ENCODE measurements at places on chromosomes 6 and 20.

GRCh38 chr6:122749451-122750050 is 30.0 kb upstream of the FABP7 start:
- DNase-seq: peak; percentile 52

- DNase-seq: no peak
These were observed 62.1 kb downstream of the FOXO3 start for GRCh38 chr6:108622641-108623298.

DNA sequence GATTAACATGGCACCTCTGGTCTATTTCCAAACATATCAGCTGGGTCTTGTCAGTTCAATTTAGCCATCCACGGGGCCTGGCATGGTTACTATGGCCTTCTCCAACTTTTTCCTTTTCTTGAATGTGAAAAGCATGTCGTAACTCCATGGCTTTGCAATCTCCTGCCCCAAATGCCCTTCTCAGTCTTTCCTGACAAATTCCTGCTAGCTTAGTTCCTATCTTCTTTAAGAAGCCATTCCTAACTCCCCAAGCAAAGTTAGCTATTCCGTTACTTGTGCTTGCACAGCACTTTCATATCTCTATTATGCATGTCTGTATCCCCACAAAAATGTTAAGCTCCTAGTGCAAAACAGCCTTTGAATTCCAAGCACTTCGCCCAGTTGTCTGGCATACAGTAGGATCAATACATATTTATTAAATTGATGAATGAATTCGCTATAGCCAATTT is 105.6 kb downstream of the AIG1 start:
- no peak for DNase-seq

GRCh38 chr6:169930799-169931198 is 179.4 kb downstream of the ERMARD start:
- DNase-seq: peak; percentile 16

GRCh38 chr6:138349891-138350290 is 27.8 kb upstream of the SMIM28 start:
- DNase-seq: no peak

- DNase-seq: no peak
These were observed 565.1 kb upstream of the FLRT3 start for GRCh38 chr20:14902432-14903089.

- no peak for DNase-seq
These were observed 236.4 kb downstream of the NFATC2 start for GRCh38 chr20:51306081-51306480.

DNA sequence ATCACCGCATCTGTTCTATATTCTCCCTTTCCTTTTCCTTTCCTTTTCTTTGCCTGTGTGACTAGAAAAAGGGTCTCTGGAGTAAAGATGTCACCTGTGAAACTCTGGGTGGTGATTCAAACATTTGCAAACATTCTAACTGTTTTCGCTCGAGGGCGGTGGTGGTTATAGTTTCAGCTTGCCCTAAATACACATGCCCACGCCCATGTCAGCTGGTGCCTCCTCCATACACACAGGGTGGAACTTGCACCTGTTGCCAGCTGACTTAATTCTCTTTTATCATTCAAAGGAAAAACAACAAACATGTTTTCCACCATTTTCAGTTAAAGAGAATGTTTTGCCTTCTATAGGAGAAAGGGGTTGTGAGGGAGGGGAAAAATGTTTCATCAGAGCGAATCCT is 381.9 kb upstream of the ARID1B start:
- DNase-seq: peak; percentile 59

GRCh38 chr6:149934249-149935156 is 7.3 kb upstream of the ULBP2 start:
- peak; percentile 70 for DNase-seq

GRCh38 chr20:4546786-4547185 is 174.9 kb upstream of the PRND start:
- DNase-seq: no peak

DNA sequence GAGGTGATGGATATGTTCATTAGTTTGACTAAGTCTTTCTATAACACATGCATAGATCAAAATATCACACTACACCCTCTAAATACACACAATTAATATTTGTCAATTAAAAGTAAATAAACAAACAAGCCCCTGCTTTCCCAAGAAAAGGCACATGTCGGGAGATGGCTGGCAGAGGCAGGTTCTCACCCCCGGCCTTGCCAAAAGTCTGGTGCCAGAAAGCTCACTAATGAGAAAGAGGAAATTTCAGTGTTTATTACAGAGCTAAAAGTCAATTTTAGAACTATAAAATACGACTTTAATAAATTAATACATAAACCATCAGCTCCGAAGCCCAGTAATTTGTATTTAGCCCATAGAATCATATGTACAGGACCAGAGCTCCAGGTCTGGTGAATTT is 404.7 kb downstream of the PTPRT start:
- DNase-seq: no peak

DNA sequence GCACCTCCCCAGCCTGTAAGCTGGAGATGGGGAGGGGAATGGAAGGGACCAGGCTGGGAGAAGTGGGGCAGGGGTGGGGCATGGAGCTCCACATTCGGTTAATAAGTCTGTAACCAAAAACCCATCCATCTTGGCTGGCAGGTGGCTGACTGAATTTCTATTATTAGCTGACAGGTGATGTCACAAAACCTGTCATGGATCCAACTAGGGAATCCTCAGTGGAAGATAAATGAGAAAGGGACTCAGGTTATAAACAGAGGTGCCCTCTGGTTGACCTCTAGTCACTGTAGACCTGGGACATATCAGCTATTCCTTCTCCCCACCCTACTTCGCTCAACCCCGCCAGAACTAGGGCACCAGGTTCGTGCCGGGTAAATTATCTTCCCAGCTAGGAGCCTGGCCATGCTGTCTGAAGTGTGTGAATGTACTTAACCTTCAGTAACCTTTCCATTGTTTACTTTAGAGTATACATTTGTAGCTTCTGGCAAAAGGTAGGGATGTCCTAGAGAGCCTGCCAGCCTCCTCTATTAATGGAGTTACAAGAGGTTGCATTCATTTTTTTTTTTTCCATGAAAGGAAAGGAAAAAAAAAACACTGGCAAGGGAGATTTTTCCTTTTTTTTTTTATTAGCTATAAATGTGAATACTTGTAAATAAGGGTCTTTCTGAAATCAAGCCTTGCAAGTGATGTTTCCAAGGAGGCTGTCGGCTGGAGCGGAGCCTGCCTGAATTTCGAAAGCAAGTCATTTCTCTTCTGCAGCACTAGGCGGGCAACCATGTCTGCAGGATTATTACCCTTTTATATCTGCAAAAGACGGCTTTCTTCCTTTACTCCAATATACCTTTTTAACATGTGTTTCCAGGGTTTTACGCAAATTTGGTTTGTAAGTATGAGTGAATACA is 135.9 kb downstream of the TMEM242 start:
- DNase-seq: peak; percentile 99

DNA sequence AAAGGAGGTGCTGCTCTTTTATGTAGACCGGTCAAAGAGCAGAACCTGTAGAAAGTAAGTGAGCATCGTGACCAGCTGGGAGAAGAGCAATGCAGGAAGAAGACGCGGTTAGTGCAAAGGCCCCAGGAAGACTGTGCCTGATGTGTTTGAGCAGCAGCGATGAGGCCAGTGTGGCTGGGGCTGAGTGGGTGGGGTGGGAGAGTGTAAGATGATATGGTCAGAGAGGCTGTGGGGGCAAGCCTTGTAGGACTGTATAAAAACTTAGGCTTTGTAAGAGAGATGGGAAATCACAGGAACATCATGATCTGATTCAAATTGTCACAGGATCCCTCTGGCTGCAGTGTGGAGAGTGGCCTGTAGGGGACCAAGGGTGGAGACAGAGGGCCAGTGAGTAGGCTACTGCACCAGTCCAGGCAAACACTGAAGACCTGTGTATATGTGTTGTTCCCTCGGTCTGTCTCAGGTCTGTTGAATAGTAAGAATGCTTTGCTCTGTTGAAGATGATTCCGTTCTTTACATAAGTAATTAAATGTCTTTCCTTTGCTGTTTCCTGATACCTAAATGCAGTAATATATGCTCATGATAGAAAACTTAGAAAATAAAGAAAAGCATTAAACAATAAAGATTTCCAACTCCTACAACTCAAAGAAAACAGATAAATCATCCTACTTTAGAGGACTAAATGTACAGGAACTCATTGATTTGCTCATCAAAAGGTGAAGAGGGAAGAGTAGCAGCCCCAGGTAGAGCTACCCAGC is 23.6 kb upstream of the WFDC2 start:
- DNase-seq: peak; percentile 49

DNA sequence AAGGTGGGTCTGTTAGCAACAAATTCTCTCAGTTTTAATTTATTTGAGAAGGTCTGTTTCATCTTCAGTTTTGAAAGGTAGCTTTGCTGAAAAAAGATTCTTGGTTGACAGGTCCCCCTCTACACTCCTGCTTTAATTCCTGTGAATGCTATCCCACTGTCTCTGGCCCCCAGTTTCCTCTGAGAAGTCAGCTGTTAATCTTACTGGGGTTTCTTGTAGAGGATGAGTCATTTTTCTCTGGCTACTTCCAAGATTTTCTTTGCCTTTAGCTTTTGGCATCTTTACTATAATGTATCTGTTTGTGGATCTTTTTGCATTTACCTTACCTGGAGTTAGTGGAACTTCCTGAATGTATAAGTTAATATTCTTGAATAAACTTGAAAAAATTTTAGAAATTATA is 122.7 kb downstream of the MMS22L start:
- no peak for DNase-seq

DNA sequence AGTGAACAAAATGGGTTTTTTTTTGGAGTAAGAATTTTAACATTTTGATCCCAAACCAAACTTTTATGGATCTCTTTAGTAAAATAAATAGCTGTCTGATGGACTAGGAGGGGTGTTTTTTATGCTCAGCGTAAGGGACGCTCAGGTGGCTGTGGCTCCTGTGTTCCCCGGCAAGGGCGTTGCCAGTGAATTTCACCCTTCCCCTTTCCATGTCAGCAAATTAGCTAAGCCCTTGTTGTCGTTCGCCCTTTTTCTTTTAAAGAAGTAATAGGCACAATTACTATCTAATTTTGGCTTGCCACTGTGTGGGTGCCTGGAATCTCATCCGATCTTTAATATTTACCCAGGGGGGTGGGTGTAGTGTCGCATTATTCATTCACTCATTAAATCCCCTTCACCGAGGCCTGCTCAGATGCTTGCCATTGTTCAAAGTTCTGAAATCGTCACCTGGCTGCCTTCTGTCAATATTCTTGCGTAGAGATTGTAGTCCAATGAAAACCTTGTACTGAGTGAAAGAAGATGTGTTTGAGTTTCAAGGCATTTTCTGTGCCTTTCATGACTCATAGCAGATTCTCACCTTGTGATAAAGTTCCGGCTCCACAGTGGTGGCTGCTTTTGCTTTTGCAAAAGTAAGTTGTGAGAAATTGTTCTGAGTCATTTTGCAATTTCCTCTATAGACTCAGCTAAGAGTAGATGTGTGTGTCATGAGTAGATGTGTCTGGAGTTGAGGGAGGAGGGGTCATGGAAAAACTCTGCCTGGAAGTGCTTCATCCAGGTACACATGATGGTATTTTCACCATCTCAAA is 40.0 kb upstream of the CLDN20 start:
- DNase-seq: no peak

- DNase-seq: no peak
These were observed 32.7 kb downstream of the PTPRK start for GRCh38 chr6:128487746-128488145.

- no peak for DNase-seq
These were observed 17.5 kb downstream of the MRPS18A start for GRCh38 chr6:43669922-43670622.

- no peak for DNase-seq
These were observed 11.1 kb upstream of the CCN5 start for GRCh38 chr20:44703956-44704488.

DNA sequence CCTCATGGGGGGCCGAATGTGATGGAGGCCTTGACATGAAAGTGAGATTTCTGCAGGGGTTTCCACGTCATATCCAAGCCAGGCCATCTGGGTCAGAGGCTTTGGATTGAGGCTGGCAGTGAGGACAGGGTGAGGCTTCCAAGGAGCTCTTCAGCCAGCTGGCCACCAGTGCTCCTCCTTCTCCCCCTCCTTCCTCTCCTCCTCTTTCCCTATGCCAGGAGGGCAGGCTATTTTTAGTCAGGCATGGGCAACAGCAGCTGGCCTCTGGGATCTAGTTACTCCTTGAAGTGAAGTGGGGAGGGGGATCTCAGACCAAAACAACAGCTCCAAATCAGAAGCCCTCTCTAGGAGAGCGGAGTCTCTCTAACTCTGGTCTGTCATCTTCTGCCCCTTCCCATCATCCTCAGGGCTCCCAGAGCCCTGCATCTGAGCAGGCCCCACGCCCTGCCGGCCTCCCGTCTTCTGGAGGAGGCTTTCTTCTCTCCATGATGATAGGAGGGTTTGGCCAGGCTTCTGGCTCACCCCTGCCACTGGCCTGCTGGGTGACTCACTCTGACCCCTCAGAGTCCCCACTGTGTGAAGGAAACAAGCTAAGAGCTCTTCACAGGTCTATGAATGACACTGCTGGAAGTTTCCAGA is 612 bp downstream of the TNNC2 start:
- DNase-seq: peak; percentile 49

DNA sequence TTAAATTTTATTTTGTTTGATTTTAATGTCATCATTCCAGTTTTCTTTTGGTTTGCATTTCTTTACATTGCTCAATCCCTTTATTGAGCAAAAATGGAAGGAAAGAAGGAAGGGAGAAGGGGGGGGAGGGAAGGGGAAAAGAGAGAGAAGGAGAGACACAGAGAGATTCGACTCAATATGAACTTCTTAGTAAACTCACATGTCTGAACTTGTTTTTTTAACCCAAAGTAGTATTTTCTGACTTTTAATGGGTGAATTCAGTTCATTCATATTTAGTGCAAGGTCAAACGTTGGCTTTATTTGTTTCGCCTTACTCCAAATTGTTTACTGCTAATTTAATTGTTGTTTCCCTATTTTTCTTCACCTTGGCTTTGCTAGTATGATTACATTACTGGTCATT is 278.6 kb downstream of the COL12A1 start:
- DNase-seq: no peak

- DNase-seq: no peak
These were observed 437.1 kb downstream of the GRIK2 start for GRCh38 chr6:101830501-101831031.

GRCh38 chr6:112833581-112834131 is 486.5 kb downstream of the RFPL4B start:
- DNase-seq: no peak

DNA sequence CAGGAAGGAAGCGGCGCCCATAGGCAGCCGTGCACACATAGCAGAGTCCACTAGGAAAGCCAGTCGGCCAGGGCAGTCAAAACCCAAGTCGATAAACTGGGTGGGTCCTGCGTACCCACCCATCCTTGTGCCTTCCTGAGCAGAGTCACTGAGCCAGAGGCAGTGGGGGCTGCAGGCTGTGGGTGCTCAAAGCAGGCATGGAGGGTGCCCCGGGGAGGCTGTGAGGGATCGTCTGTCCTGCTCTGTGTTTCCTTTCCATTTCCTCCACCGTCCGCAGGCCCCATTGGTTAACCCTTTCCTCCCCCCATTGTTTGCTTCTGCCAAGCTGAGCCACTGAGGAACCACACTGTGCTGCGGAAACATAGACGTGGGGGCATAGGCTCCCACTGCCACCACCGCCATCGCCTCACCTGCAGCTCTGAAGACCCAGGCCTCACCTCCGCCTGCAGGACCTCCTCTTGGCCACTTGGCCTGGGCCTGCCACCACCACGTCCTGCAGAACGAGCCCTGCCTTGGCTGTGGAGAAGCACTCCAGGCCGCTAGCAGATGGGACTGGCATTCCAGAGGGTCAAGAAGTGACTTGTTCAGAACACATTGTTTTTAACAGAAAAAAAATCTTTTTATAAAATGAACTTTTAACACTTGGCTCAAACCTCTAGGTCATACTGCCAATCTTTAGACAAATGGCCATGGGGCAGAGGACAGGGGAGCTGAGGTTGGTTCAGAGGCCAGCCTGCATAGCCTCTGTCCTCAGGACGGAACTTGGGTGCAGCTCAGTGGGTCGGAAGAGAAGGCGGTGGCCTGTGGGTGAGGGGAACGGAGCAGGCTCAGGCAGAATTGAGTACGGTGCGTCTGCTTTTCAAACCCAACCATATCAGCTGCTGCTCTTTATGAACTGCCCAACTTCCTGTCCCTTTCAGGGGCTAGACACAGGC is 52.6 kb downstream of the TCP11 start:
- DNase-seq: no peak
